ENCODE measurements at places on chromosomes 6 and 20. TPM values are rescaled to one million over a fixed set of nuclear protein-coding genes. Genes with fewer than 3 reads are reported as not detected.

The CFAP206 gene
- total RNA-seq: not detected

The TOMM34 gene
- total RNA-seq: 4.4 TPM

The PDE10A gene
- total RNA-seq: 1.7 TPM

The CST9 gene
- total RNA-seq: not detected

The MUCL3 gene
- not detected for total RNA-seq

The TDP2 gene
- total RNA-seq: 24.3 TPM

The ERVFRD-1 gene
- total RNA-seq: not detected

The ACTL10 gene
- total RNA-seq: 0.33 TPM

The SEMG2 gene
- not detected for total RNA-seq

The AHCY gene
- 122 TPM for total RNA-seq

- H3K27ac ChIP-seq: peak overlapping the region; percentile 44
- DNase-seq: no peak
- peaks cover 10% of the 10 kb centered on the region for H3K4me1 ChIP-seq
- H3K27me3 ChIP-seq: no peaks in the 10 kb centered on the region
- H3K4me3 ChIP-seq: no peak overlapping the region
Measured at GRCh38 chr6:43490523-43490939, 13.2 kb downstream of the TJAP1 start.

DNA sequence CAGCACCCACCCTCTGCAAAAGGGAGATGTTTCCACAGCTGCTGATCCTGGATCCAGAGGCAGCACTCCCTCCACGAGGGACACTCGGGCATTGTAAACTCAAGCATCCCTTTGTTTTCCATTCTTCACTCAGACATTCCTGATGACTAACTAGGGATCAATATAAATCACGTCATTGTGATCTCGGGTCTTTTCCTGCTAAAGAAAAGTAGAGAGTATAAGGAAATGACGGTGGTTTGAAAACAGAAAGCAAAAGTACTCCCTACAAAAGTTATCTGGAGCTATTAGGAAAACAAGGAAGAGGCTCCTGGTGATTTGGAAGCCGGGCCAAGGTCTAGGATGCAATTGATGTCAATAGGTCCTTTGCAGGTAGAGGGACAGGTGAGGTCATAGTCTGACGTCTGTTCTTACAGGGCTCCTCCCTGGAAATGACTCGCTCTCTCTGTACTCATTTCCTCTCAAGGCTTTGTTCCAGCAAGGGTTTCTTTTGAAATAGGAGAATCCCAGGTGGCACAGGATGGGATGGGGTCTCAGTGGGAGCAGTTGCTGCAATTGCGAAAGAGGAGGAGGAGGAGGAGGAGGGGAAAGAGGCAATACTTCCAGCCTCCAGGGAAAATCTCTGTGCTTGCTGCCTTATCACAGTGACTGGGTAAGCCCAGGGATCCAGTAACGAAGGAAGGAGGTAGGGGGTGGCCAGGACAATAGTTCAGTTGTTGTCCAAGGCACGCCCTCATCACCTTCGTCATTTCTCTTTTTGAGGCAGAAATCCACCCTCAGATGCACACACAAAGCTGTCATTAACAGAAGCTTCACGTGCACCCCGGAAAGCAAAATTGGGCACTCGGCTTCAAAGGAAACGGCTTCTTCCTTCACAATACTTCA, 222.8 kb downstream of the LY86 start:
- H3K4me1 ChIP-seq: peaks cover 9% of the 10 kb centered on the region
- no peaks in the 10 kb centered on the region for H3K36me3 ChIP-seq
- peak overlapping the region; percentile 73 for H3K27ac ChIP-seq
- H3K27me3 ChIP-seq: no peaks in the 10 kb centered on the region
- no peak for DNase-seq
- H3K4me3 ChIP-seq: no peak overlapping the region

DNA sequence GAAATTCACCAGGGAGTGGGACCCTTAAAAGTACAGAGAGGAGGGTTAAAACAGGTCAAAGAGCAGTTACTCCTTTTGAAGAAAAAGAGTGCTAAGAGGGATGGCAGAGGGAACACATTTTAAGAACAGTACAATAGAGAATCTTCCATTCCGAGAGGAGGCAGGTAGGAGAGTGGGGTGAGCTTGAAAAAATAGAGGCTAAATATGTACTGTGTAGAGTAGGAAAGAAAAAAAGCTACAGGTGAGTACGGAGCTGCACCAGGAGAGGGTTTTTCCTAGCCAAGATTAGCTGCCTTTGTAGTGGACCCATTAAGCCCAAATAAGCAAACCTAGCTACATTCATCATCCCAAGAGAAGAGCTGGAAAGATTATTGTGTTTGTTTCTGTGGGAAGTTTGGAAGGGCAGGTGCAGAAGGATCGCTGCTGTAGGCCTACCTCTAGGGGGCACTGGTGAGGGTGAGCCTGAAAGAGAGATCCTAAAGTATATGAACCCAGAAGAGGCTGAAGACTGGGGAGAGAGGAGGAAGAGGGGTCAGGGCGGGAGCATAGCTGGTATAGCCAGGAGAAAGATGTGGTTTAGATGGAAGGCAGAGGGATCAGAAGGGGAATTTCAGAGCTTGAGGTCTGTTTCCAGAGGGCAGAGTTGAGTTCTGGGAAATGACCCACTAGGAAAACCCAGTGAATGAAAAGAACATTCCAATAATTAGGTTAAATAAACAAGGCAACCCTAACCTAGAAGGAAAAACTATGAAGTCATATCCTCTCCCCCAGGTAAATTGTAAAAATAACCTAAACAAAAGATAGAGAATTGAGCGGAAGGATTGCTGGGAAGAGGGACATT, 50.2 kb upstream of the HINT3 start:
- H3K27me3 ChIP-seq: no peaks in the 10 kb centered on the region
- peak; percentile 70 for DNase-seq
- no peak overlapping the region for H3K4me3 ChIP-seq
- H3K27ac ChIP-seq: peak overlapping the region; percentile 36
- peaks cover 10% of the 10 kb centered on the region for H3K36me3 ChIP-seq

GRCh38 chr6:31971279-31971992, 502 bp downstream of the DXO start:
- H3K27ac ChIP-seq: peak overlapping the region; percentile 99
- H3K27me3 ChIP-seq: no peaks in the 10 kb centered on the region
- peaks cover 24% of the 10 kb centered on the region for H3K4me1 ChIP-seq

DNA sequence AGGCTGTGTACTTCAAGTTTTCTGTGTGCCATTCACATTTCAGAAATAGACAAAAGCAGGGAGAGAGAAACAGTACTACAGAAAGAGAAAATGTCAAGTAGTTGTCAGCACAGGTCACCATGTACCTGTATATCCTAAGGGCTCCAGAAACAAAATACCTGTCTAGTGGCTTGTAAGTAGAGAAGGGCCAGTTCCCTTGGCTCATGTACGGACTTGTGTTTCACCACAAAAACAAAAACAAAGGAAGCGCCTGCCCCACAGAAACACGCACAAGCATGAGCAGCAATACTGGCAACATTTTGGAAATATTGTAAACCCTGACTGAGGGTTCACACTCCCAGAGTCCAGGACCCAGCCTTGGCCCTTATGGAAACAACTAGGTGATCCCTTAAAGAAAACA, 44.3 kb downstream of the CNKSR3 start:
- peaks cover 8% of the 10 kb centered on the region for H3K4me1 ChIP-seq
- no peaks in the 10 kb centered on the region for H3K27me3 ChIP-seq
- H3K36me3 ChIP-seq: no peaks in the 10 kb centered on the region
- no peak for DNase-seq
- H3K4me3 ChIP-seq: no peak overlapping the region

GRCh38 chr6:2186516-2186915, 58.9 kb downstream of the GMDS start:
- H3K27ac ChIP-seq: no peak overlapping the region
- H3K4me3 ChIP-seq: no peak overlapping the region
- no peak for DNase-seq
- H3K36me3 ChIP-seq: no peaks in the 10 kb centered on the region

DNA sequence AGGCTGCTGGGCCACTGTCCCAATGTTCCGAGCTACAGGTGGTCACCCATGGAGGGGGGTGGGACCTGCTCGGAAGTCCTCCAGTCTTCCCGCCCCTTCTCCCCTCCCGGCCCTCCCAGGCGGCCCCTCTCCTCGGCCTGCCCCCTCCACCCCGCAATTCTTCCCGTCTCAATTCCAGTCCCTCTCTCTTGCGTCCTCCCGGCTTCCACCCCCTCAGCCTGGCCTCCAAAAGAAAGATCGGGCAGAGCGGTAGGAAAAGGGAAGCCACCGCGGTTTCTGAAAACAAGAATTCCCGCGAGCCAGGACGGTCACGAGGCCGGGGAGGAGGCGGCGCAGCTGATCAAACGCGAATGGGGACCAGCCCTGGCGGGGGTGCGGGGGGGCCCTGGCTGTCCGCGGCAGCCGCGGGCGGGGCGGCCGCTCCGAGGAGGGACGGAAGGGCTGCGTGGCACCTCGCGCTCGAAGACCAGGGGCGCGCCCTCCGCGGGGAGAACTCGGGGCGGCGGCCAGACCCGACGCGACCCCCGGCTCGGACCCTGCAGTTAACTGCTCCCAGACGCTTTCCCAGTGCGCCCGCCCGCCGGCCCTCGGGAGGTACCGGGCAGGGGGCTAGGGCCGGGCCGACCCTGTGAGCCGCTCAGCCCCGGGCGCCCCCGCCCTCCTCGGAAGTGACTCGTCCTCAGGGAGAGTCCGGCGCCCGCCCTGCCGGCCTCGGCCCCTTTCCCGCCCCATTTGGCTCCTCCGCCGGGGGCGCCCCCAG, 1.0 kb downstream of the PXDC1 start:
- H3K36me3 ChIP-seq: peaks cover 5% of the 10 kb centered on the region
- H3K27ac ChIP-seq: peak overlapping the region; percentile 96
- peak; percentile 57 for DNase-seq
- H3K4me3 ChIP-seq: peak overlapping the region; percentile 87
- H3K4me1 ChIP-seq: peaks cover 23% of the 10 kb centered on the region

- H3K27me3 ChIP-seq: no peaks in the 10 kb centered on the region
- H3K36me3 ChIP-seq: no peaks in the 10 kb centered on the region
- H3K4me3 ChIP-seq: no peak overlapping the region
Measured at GRCh38 chr6:12410946-12411345, 120.8 kb downstream of the EDN1 start.

- no peak for DNase-seq
- no peaks in the 10 kb centered on the region for H3K36me3 ChIP-seq
- H3K4me1 ChIP-seq: peaks cover 9% of the 10 kb centered on the region
- no peaks in the 10 kb centered on the region for H3K27me3 ChIP-seq
- H3K27ac ChIP-seq: no peak overlapping the region
- no peak overlapping the region for H3K4me3 ChIP-seq
Measured at GRCh38 chr6:116451916-116452315, 9.3 kb upstream of the CALHM6 start.

DNA sequence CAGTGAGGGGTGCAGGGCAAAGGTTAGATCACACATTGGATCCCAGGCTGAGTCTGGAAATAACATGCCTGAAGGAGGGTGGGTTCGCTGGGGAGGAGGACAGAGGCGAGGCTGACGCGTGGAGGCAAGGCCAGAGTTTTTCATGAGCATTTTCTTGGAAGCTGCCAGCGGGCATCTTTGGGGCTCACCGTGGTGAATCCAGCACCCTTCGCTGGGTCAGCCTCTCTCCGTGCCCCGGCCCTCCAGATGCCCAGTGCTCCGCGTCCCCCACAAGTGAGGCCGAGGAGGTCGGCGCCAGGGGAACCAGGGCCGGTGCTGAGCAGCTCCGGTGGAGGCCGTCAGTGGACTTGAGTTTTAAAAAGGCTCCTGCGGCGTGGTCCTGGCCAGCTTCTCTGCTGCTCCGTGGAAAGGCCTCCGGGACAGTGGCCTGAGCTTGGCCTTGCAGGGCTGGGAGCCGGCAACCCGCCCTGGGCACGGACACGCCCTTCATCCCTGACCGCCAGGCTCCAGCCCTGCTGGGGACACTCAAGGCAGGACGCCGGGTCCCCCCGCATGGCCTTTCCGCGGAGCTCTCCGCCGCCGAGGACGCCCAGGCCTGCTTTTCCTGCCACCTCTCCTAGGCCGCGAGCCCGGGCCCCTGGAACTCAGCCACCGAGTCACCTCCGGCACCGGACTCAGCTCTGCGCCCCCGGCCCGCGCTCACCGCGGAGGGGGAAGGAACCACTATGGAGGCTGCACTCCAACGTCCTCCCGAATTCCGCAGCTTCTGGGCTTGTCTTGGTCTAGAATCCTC, 114.3 kb downstream of the THBS2 start:
- no peaks in the 10 kb centered on the region for H3K27me3 ChIP-seq
- DNase-seq: no peak
- no peaks in the 10 kb centered on the region for H3K36me3 ChIP-seq
- H3K27ac ChIP-seq: no peak overlapping the region
- no peaks in the 10 kb centered on the region for H3K4me1 ChIP-seq
- no peak overlapping the region for H3K4me3 ChIP-seq

DNA sequence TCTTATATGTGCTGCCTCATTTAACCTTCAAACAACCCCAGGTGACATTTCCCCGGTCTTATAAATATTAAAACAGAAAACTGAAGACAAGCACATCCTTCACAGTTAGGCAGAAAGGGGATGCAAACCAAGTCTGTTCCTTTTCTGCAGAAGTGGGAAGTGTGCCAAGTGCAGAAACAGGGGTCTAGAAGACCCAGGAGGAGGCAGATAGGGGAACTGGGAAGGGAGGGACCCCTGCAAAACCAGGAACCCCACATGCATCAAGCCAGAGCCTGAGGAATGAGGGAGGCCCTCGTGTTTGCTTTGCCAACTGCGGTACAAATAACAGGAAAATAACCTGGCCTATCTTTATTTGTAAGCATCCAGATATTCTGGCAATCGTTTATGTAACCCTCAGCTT, 17.0 kb upstream of the CST3 start:
- no peaks in the 10 kb centered on the region for H3K27me3 ChIP-seq
- no peak overlapping the region for H3K27ac ChIP-seq
- no peak overlapping the region for H3K4me3 ChIP-seq
- no peaks in the 10 kb centered on the region for H3K4me1 ChIP-seq

- H3K4me3 ChIP-seq: no peak overlapping the region
- no peaks in the 10 kb centered on the region for H3K27me3 ChIP-seq
- H3K36me3 ChIP-seq: no peaks in the 10 kb centered on the region
- peak overlapping the region; percentile 44 for H3K27ac ChIP-seq
- no peak for DNase-seq
- H3K4me1 ChIP-seq: no peaks in the 10 kb centered on the region
Measured at GRCh38 chr6:132130626-132131298, 179.6 kb upstream of the CCN2 start.

GRCh38 chr6:135323979-135324378, 142.9 kb downstream of the MYB start:
- no peak overlapping the region for H3K4me3 ChIP-seq
- DNase-seq: no peak
- no peaks in the 10 kb centered on the region for H3K4me1 ChIP-seq
- no peak overlapping the region for H3K27ac ChIP-seq
- no peaks in the 10 kb centered on the region for H3K36me3 ChIP-seq

- peak overlapping the region; percentile 96 for H3K27ac ChIP-seq
- no peaks in the 10 kb centered on the region for H3K27me3 ChIP-seq
- H3K36me3 ChIP-seq: peaks cover 7% of the 10 kb centered on the region
- H3K4me1 ChIP-seq: peaks cover under 1% of the 10 kb centered on the region
- DNase-seq: no peak
Measured at GRCh38 chr20:46688151-46689081, 828 bp downstream of the TP53RK start.
